AG04450 (cell line): ENCODE measurements at places on chromosomes 7 and 10.

DNA sequence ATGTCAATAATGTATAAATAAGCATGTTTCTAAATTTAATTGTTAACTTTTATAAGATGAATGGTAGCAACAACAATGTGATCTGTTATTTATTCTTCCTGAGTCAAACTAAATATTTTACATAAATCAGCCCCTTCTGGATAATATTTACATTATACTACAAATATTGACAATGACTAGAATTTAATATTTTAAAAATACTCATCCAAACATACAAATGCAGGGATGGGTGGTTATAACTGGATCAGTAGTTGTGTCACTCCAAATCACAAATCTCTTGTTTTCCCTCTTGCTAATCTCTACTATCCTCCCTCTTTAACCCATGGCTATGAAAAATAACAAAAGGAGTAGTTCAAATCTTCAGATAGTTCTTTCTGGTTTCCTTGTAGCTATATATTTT, 407.0 kb downstream of the HTR7 start:
- no peak for DNase-seq

DNA sequence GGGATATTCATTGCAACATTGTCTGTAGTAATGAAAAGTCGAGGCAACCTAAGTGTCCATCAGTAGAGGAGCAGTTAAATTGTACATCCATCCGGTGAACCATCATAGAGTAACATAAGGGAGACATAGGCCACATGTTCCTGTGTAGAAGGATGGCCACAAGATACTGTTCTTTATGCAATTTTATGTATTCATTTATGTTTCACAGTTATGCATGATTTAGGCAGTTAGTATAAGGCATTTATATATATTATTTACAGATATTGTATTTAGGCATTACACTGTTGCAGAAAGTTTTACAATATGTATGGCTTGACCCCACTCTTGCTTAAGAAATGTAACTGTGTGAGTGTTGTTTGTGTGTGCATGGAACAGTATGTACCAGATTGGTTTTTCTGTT, 36.0 kb upstream of the CDH23 start:
- DNase-seq: no peak

DNA sequence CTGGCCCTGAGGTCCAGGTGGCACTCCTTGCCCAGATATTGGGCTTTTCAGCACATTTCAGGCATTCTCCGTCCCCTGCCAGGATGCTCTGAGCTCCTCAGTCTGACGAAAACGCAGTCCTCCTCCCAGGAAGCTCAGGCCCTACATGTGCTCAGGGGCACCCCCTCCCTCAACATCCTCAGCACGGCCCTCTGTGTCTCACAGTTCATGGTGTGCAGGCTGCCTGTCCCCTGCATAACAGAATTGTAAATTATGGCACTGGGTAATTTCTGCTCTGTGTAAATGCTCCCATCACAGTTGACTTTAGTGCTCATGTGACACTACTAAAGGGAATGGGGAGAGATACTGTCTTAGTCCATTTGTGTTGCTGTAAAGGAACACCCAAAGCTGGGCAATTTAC, 563.8 kb downstream of the DNAJB6 start:
- DNase-seq: no peak

GRCh38 chr7:157380416-157380815, 43.6 kb downstream of the DNAJB6 start:
- no peak for DNase-seq

- no peak for DNase-seq
Measured at GRCh38 chr10:111275091-111275490, 198.3 kb downstream of the ADRA2A start.

DNA sequence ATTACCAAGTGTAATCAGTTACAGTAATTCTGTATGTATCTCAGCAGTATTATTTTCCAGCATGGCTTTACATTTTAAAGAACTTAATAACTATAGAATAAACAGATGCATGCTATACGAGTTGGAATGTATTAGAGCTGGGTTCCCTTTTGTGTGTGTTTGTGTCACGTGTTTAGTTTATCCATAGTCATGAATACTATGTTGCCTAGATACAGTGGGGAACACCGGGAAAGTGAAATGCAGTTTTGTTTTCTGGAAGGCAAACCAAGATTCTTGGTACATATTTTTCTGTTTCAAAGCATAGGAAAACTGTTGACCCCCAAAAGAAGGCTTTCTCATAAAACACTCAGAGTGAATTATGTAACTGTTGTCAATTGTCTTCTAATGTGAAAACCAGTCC, 119.0 kb downstream of the FANK1 start:
- DNase-seq: no peak

- DNase-seq: peak; percentile 76
Measured at GRCh38 chr10:63114031-63114814, 18.9 kb upstream of the NRBF2 start.

DNA sequence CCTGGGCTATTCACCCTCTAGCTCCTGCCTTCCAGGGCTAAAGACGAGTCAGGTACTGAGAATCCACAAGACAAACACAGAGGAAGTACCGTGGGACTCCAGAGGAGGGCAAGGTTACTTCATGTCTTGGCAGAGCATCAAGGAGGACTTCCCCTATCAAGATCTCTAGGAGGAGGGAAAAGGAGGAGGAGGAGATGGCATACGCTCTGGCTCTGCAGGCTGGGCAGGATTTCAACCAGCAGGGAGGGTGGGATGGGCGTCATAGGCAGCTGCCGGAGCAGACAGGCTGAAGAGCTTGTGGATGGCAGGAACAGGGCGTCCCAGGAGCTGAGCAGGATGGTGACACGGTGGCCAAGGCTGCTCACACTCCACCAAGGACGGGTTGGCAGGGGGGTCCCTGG, 21.3 kb downstream of the MDH2 start:
- DNase-seq: peak; percentile 88

DNA sequence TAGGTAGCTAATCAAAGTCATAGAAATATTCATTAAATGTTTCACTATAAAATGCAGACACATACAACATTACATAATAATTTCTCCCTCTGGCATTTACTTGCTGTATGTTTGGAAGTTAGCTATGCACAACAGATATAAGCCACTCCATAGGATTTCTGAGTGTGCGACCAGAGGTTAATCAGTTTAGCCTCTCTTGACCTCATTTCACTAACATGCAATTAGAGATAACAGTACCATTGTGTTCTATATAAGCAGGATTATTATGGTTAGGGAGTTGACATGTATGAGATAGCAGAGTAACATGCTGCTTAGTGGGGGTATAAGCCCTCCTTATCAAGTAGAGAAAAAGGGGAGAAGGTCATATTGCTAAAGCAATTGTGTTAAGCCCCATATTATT, 26.4 kb downstream of the GLUD1 start:
- DNase-seq: no peak

DNA sequence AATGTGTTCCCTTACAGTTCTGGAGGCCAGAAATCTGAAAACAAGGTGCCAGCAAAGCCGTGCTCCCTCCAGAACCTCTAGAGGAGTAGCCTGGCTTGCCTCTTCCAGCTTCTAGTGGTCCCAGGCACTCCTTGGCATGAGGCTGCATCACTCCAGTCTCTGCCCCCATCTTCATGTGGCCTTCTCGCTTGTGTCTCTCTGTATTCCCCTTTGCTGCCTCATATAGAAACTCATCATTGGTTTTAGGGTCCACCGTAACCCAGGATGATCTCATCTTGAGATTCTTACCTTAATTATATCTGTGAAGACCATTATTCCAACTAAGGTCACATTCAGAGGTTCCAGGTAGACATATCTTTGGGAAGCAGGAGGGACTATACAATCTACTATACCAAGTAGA, 182.4 kb downstream of the SKIDA1 start:
- no peak for DNase-seq

DNA sequence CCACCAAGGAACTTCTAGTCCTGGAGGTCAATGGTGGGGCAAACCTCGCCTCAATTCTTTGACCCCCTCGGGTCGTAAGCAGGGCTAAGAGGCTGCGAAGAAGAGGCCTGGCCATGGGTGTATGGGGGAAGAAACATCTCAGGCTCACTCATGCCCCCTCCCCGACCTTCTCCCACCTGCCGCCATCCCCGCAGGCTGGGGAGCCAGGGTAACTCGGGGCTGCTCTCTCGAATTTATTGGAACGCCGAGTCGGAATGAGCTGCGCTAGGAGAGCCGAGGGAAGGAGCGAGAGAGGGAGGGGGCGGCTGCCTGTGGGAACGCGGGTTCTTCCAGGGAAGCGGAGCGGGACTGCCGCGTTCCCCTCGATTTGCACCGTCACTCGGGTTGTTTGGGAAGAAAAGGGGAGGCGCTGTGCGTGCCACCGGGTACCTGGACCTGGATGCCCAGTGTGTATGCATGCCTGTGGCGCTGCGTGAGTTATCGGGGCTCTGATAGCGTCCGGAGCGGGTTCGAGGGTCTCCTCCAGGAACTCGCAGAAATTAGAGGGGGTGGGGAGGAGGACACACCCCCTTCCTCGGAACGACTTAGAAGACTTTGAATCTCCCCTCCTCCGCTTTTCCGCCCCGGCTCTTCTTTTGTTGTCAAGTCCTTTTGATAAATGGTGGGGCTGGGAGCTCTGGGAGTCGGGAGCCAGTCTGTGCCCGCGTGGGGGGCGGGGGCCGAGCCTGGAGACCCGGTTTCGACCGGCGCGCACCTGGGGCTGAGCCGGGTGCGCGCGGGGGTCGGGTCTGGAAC, 1.8 kb upstream of the ZNF503 start:
- no peak for DNase-seq

DNA sequence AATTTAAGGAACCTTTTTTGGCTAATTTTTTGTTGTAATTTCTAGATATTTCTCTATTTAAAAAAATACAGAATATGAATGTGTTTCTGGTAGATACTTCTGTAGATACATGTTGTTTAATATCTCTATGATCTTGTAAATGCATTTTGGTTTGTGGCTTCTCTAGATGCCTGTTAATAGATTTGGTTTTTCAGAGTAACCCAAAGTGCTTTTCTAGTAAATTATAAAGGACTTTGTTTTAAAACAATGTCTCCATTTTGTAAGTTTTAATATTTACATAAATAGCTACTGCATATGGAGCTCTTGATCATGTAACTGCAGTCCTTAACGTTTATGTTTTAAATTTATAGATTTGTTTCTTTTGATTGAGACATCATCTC, 88.5 kb downstream of the MDFIC start:
- DNase-seq: no peak

GRCh38 chr7:81662531-81662930, 107.3 kb downstream of the HGF start:
- DNase-seq: no peak

GRCh38 chr7:86932038-86932512, 127.4 kb downstream of the ELAPOR2 start:
- no peak for DNase-seq

DNA sequence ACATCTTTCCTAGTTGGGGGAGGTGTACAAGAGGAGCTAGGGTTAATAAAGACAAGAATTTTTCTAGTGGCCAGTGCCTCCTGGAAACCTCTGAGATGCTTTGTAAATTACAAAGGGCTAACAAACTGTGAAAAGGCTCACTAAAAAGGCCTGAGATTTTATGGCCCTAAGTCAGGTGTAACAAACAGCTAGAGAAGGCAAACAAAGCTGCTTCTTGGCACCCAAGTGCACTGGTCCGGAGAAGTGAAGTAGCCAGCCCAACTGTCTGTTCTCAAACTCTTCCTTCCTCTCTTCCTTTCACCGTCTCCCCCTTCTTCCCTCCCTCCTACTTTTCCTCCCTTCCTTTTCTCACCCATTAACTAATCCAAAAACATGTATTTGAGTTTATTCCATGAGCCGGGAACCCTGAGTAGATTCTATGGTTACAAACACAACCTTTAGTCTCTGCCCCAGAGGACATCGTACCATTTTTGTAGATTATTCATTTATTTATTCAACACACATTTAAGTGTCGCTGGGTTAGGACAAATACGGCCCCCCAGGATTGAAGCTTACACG, 143.4 kb upstream of the PCGF5 start:
- no peak for DNase-seq

- DNase-seq: no peak
Measured at GRCh38 chr10:116710076-116710475, 32.3 kb downstream of the HSPA12A start.

- no peak for DNase-seq
Measured at GRCh38 chr10:29011516-29011915, 277.4 kb upstream of the LYZL1 start.

DNA sequence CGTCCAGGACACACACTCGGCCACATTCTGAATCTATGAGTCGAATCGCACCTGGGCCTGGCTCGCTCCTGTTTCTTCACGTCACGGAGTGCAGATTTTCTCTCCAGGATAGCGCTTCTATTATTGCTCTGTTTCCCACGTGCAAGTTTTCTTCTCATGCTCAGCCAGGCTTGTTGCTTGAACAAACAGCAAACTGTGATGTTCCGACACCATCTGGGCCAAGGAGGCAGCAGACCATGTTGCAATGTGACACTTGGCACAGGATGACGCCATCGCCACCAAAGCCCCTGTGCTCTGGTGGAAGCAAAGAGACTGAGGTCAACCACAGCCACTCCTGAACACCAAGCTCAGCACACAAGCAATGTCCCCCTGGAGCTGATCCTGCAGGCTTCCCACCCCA, 507.1 kb upstream of the ADARB2 start:
- no peak for DNase-seq

DNA sequence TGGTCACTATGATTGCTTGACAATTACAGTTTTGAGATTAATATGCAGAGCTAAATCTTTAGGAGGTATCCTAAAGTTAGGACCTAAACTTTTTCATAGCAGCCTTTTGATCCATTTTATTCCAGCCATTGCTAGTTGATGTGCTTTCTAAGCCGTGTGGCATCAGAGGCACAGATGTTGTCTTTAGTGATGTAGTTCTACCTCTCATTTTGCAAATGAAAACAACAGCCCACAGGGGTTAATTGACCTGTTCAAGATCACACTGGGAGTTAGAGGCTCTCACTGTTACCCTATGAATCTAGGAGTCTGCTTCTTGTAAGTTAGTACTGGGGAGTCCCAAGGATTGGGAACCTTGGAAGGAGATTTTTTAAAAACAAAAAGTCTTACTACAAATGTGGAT, 10.6 kb downstream of the AUTS2 start:
- no peak for DNase-seq

DNA sequence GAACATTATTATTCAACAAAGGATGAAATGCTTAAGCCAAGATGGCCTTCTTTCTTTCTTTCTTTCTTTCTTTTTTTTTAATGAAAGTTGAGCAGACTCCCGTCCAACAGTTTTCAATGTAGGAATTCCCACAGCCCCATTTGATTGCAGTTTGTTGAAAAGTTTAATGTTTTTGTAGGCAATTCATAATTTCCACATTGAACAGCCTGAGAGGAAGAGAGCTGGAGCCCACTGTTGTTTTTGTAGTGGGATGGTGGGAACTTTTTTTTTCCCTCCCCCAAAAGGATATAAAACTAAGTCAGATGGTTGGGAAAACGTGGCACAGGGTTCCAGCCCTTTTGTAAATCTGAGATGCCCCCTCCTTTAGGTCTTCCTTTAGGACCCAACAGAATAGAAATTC, 86.6 kb downstream of the TCF7L2 start:
- no peak for DNase-seq

GRCh38 chr10:10642751-10643150, 374.9 kb upstream of the CELF2 start:
- no peak for DNase-seq

DNA sequence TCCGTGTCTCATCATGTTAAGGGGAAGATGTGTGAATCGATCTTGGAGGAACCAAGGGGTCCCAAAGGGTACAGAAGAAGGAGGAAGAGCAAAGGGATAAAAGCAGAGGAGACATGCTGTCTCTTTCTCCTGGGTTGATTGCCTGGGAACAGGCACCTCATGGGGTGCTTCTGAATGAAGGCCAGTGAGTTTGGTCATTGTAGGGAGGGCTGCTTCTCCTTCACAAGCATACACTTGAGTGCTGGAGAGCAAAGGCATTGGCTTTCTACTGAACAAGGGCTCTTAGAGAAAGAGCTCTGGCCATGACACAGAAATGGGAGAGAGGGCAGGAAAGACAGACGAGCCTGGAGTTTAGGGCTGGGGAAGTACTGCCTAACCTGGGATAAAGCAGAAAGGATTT, 146.7 kb upstream of the NPY start:
- DNase-seq: no peak
